ENCODE measurements at places on chromosomes 16 and 17.

GRCh38 chr17:17900615-17901520 lies 64.1 kb upstream of the SREBF1 start:
- peak; percentile 76 for DNase-seq

DNA sequence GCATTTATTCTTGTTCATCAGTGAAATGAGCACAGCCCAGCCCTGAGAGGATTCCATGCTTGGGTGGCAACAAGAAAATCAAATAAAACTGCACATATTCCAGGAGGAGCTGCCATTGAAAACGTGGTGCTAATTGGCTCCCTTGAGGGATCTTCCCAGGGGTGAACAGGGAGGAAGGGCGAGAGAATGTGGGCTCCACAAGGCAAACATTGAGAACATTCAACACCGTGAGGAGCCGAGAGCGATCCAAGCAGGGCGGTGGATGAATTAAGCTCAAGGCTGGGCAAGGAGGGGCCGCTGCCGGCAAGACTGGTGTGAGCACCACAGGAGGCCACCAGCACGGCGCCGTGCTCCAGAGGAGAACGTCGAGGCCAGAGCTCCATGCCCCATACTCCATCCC lies 166.9 kb downstream of the C16orf95 start:
- DNase-seq, result no peak

DNA sequence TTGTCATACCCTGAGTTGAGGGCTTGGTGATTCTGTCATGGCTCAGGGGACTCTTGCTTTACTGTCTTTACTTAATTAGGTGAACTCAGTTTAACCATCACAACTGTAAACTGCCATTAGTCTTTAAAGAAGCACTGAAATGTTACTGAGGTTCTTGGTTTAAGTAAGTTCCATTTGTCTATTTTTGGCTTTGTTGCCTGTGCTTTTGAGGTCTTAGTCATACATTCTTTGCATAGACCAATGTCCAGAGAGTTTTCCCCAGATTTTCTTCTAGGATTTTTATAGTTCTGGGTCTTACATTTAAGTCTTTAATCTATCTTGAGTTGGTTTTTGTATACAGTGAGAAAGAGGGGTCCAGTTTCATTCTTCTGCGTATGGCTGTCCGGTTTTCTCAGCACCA lies 137.5 kb downstream of the SOCS1 start:
- no peak for DNase-seq

GRCh38 chr16:4570086-4570485 lies 13.9 kb downstream of the C16orf96 start:
- no peak for DNase-seq

GRCh38 chr16:89519881-89520280 lies 11.7 kb downstream of the SPG7 start:
- DNase-seq, result no peak

GRCh38 chr17:5962371-5962770 lies 107.8 kb upstream of the WSCD1 start:
- DNase-seq, result no peak

- peak; percentile 41 for DNase-seq
These were observed 228.2 kb upstream of the GSE1 start for GRCh38 chr16:85384833-85385462.

GRCh38 chr17:66848496-66848895 lies 13.6 kb downstream of the CACNG5 start:
- DNase-seq, result no peak

DNA sequence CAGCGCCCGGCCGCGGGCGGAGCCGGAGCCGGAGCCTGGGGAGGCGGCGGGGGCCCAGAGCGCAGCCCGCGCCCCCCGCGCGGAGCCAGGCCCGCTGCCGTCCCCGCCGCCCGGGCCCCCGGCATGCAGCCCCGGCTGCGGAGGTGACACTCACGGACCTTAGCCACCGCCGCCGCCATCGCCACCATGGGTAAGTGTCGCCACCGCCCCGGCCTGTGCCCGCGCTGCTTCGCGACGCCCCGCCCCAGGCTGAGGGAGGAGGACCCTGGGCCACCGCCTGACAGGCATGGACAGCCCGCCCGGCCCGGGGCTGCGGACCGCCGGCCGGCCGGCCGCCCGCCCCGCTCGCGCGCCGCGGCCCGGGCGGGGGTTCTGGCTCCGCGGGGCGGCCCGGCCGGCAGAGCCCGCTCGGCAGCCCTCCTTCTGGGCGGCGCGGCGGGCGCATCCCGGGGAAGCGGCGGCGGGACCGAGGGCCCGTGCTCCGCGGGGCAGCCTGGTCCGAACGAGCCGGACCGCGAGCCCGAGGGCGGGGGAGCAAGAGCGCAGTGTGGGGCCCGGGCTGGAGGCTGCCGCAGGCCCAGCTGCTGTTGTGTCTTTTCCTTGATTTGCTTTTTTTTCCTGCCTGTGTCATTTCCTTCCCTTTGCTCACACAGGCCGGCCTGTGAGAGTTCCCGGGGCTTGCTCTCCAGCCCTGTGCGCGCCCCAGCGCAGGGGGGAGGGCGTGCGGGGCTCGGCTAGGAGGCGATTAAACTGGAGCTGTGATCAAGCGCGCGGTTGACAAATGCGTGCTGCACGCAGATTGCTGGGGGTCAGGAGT lies 565 bp downstream of the MAP3K3 start:
- DNase-seq, result peak; percentile 74

DNA sequence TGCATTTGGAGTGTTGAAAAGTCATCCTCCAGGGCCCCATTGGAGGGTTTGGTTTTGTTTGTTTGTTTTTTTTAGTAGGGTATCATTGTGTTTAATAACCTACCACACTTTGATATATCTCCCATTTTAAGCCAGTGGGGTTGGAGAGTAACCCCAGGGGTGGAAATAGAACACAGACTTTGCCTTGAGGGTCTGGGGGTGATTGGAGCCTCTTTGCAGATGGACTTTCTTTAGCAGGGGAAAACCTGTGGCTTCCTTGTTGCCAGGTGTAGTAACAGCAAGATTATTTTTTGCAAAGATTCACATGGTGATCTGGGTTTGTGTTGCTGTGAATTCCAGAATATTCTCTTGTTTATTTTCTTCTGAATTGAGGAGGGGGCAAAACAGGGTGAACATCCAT lies 1.5 kb downstream of the ABCC1 start:
- DNase-seq, result no peak

DNA sequence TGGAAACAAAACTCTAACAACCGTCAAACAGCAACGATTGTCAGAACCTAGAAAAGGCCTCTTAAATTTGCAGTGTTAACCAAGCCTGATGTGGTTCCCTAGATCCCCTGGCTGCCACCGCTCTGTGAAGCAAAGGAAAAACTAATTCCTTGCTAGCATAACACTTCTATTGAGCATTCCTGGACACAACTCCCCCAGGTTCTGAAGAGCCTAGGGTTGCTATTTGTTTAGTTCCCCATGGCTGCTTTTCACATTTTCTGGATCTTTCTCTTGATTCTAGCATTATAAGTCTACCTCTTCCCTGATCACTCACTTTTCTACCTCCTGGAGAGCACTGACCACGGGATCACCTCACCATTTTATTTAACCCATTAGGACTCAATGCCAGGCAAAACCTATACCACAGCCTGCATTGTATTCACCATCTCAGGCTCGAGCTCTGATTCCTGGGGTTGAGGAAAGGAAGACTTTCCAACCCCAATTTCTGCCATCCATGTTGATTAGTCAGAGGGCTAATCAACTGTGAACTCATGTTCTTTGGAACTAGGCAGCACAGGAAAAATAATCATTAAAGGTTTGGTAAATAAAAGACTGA lies 692 bp upstream of the KCNJ16 start:
- DNase-seq, result no peak

DNA sequence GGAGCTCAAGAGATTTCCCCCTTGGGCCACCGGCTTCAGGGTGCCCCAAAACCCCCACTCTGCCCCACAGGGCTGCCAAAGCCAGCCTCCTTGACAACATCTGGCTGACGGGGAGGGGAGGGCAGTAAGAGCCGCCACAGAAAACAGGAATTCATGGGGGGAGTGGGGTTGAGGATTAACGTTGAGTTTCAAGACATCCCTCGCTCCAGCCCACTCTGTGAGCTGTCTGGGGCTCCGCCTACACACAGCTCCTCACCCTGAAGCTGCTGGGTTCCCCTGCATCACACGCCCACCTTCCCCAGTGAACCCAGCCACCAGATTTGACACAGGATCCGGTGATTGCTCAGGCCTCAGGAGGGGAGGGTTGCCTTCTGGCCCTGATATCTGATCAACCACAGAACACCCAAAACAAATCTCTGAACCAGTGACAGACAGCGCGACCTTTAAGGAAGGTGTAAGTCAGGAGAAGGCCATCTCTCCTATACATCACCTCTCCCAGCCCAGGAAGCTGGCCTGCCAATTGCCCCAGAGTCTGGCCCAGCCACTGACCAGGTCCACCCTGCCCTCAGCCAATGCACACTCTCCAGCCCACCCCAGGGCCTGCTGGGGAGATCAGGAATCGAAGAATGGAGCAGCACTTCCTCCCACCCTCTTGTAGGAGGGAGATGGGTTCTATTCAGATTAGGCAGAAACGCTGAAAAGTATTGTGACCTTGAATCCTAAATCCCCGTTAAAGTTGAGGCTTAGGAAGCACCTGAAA lies 132.1 kb downstream of the CLEC16A start:
- DNase-seq, result no peak

- no peak for DNase-seq
These were observed 1972.6 kb downstream of the TP53TG3F start for GRCh38 chr16:35431829-35432663.

- no peak for DNase-seq
These were observed 134.4 kb downstream of the SKAP1 start for GRCh38 chr17:48295362-48296288.

- no peak for DNase-seq
These were observed 60.1 kb upstream of the WSB1 start for GRCh38 chr17:27233776-27234175.

- no peak for DNase-seq
These were observed 22.7 kb upstream of the CPSF4L start for GRCh38 chr17:73284354-73284753.

DNA sequence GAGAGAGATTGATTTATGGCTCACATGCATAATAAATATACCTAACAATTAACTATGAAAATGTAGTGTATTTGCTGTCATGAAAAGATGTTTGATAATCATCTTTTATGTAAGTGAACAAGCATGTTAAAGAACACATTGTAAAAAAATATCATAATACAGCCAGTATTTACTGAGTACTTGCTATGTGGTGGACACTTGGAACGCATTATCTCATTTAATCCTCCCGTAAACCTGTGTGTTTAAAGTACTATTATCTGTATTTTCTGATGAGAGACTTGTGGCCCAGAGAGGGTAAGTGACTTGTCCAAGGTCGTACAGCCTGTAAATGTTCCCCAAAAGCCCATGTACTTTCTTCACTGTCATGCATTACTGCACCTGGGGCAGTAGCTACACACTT lies 70.7 kb downstream of the PRKCA start:
- no peak for DNase-seq

GRCh38 chr17:12415031-12415430 lies 250.7 kb upstream of the MYOCD start:
- DNase-seq, result peak; percentile 48

GRCh38 chr17:44043272-44043696 lies 23.2 kb downstream of the LSM12 start:
- peak; percentile 27 for DNase-seq

DNA sequence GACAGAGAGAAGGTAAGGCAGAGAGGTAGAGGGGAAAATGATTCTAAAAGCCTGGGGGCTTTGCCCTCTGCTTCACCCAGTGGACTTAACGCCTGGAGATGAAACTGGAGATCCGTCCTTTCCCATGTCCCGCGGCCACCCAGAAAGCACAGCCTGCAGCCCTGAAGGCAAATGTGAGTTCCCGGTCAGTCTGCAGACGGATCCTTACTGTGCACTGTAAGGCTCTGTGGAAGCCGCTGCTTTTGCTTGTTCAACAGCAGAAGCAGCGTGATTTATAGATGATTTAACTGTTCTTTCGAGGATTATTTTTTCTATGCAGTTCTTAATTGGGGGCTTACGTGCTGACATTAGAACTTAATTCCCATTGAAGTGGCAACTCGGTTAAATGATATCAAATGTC lies 290.4 kb downstream of the FOXL1 start:
- peak; percentile 64 for DNase-seq

GRCh38 chr17:65194670-65195334 lies 57.6 kb downstream of the RGS9 start:
- DNase-seq, result no peak

DNA sequence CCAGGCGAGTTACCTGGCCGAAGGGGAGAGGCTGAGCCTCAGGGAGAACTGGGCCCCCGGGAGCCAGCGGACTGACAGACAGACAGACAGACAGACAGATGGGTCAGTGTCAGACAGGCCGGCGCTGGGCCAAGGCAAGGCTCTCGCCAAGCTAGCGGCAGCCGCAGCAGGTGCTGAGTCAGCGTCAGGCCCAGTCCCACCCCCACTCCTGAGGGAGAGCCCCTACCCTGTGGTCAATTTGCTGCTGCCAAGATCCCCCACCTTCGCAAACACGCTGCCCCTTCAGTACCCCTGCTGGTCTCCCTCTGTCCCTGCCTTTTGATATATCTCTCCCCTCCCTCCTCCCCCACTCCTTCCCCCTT lies 1.5 kb downstream of the FGF11 start:
- no peak for DNase-seq

- no peak for DNase-seq
These were observed 110.9 kb upstream of the TOB1 start for GRCh38 chr17:50976951-50977472.

DNA sequence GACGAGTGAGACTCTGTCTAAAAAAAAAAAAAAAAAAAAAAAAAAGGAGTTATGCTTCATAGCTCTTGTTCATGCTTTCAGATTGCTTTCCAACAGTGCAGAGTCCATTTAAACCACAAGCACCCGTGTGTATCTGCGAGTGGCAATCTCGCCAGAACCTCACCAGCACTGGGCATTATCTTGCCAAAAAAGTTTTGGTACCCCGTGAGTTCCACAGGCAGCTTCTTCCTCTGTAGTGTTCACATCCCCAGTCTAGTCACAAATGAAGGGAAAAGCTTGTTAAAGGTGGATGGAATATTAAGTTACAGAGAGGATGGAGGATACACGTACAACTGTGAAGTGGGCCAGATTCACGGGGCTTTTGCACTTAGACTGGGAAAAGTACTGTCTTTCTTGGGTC lies 33.5 kb downstream of the WSB1 start:
- DNase-seq, result no peak

DNA sequence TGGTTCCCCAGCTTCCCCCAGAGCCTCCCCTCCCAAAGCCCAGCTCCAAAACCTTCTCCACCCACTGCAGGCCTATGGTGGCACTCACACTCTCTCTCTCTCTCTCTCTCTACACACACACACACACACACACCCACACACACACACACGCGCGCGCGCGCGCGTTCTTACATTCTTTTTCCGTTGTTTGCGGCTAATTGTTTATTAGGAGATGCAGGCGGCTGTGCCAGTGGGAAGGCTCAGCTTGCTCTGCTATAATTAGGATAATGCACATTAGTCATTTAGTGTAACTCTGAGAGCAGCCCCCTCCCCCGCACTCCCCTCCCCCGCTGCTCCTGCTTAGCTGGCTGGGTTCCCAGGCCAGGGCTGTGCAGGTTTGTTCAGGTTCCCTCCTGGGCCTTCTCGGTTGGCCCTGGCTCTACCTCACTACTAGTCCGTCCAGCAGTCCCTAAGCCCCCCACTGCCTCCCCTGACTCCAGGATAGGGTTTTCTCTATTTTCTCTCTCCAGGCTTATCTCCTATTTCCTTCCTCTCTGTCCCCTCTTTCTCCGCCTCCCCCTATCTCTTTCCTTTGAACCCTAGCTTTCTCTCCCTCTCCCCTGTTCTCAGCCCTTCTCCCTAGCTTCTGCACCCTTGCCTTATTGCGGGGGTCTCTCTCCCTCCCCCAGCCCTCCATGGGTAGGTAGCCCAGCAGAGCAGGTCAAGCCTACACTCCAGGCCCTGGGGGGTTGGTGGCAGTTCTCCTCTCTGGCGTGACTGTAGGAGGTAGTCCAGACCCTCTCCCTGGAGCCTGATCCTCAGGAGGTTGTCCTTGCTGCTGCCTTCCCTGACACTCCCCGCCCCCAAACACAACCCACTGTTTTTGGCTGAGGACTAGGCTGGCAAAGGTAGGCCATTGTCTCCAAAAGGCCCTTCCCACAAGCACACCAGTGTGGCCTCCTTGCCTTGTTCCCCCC lies 34.0 kb downstream of the TMEM132E start:
- no peak for DNase-seq

All from SJSA1 (cell line).